ENCODE measurements at places on chromosomes 1 and 21.

GRCh38 chr1:109819906-109820305, 56.2 kb upstream of the EPS8L3 start:
- DNase-seq: no peak

- DNase-seq: no peak
Observed at GRCh38 chr21:31546443-31547170, 112.9 kb upstream of the SOD1 start.

GRCh38 chr1:108701176-108701849, 9.2 kb downstream of the PRPF38B start:
- DNase-seq: no peak

DNA sequence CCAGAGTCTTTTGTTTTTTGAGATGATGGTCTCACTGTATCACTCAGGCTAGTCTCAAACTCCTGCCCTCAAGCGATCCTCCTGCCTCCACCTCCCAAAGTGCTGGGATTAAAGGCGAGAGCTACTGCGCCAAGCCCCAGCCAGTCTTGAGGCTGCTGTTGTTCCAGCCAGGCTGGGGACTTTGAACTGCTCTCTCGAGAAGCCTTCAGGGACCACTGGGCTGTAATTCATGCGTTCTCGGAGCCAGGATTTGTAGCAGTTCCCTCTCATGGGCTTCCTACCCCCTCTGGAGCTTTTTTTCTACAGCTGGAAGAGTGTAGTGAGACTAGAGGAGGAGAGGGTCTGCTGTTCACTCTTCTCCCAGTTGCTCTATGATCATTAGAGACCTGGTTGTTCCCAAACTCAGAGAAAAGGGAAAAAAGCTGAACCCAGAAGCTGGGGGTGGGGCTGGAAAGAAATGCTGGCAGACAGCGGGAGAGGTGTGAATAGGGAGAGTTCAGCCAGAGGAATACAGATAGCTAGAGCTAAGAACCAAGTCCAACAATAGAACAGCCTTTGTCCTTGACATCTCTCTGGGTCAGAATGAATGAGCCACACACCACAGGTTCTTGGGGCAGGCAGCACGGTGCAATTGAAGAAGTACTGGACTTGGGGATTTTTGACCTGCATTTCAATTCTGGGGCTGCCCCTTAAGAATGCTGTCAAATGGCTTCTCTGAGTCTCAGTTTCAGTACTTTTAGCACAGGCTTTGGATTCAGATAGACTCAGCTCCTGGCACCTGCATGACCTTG, 13.2 kb upstream of the SLC41A1 start:
- no peak for DNase-seq

- no peak for DNase-seq
Observed at GRCh38 chr1:37845786-37846185, 13.6 kb downstream of the MTF1 start.

GRCh38 chr1:20348326-20348915, 57.7 kb downstream of the VWA5B1 start:
- DNase-seq: no peak

DNA sequence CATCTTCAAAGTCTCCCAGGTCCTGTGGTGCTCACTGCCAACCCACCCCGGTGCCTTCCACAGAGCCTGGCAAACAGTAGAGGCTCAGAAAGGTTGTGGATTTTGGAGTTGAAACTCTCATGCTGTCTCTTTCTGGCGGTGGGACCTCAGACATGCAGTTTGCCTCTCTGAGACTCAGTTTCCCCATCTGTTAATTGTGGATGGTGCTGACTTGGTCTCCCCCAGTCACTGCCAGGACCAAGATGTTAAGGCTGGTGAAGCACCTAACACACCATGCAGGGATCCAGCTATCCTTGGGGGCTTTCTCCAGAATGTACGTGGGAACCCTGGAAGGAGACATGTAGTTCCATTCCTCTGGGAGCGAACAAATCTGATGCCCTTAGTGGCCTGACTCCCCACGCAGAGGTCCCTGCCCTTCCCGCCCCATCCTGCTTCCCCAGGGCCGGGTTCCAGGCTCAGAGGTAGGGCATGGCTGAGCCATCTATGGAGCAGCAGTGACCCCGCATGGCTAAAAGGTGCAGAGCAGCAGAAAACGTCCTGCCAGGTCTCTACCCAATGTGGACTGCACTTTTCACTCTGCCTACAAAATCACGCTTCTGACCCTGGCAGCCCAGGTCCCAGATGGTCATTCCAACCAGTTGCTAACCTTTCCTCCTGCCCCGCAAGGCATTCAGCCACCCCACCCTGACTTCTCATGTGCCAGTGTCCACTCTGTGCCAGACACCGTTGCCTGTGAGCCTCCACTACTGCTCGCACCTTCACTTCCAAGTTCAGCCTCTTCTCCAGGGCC, 9.2 kb upstream of the TTC22 start:
- peak; percentile 24 for DNase-seq

GRCh38 chr1:197967066-197967465, 49.9 kb downstream of the LHX9 start:
- no peak for DNase-seq

DNA sequence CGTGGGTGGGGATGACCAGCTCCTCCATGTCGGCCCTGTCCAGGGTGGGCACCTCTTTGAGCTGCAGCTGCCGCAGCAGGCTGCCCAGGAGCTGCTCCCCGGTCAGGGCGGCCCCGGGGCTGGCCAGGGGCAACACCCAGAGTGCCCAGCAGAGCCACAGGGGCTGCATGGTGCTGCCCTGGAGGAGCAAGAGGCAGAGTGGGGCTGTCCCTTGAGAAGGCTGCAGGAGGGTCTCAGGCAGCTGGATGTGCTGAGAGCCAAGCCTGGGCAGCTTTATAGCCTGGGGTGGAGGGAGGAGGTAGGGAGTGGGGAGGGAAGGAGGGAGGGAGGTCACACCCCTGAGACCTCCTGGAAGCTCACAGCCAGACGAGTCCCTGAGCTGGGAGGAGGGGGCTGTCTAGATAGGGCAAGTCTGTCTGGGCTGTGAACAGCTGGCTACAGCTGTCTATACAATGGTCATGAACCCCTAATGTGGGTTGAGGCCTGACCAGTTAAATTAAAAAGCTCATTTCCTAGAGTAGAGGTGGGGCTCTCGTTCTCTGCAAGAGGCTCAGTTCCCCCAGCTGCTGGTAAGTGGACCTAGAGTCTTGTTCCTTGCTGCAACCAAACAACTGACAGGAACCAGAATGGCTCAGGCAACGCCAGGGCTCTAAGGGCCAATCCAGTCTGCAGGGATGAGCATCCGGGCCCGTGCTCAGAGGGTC, at the start of gene LEFTY1:
LEFTY1 (minus strand) TSS at position 249 of the 704 bp plus-strand sequence; CDS start at position 169, 80 bp downstream.
- no peak for DNase-seq

GRCh38 chr1:66778969-66779368, 22.1 kb downstream of the INSL5 start:
- no peak for DNase-seq

GRCh38 chr1:31509124-31510072, 66.9 kb upstream of the TINAGL1 start:
- no peak for DNase-seq

GRCh38 chr1:24795236-24795635, 50.0 kb downstream of the CLIC4 start:
- no peak for DNase-seq

- DNase-seq: no peak
Observed at GRCh38 chr21:45764792-45765191, 121.3 kb downstream of the PCBP3 start.

DNA sequence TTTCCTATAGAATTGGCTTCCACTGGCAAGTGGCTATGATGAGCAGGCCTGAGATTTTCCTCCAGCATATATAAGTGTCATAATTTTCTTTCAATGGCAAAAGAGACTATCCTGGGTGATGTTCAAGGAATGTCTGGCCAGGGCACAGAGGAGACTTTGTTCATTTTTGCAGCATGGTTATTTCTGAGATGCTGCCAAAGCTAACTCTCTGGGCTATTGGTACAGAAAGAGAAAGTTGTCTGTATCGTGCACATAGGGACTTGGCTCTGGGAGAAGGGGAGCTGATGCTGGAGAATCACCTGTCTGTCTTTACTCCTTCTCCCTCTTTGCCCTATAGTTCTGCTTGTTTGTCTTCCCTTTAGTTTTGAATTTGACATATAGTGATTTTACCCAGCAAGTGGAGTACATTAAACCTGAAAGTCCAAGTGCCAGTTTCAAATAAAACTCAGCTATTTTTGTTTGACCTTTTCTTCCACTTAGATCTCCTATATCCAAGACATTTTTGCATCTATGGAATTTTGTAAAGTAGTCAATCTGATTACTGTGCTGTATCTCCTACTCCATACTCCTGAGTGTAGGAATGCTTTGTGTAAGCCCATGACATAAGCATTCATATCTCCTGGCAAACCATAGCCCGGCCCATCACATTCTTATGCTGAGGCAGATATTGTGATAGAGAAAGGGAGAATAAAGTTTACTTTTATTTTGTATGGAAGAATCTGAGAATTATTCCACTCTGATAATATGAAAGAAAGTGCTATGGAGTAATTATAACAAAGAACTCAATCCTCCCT, 3.9 kb downstream of the FNDC7 start:
- no peak for DNase-seq

DNA sequence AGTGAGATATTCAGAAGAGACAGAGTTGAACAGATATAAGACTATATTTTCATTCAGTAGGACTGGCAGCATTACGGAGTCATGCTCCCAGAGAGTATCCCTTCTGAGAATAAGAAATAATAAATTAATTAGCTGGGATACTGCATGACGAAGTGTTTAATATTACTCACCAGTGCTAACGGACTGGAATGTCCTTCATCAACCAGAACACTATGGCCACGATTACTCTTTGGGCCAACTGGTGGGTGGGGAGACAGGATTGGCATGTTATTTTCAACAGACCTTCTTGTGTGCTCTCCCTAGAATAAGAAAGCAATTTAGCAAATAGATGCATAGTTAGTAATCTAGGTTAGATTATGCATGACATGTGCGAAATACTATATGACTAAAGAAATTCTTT, 32.4 kb downstream of the ERICH3 start:
- no peak for DNase-seq

DNA sequence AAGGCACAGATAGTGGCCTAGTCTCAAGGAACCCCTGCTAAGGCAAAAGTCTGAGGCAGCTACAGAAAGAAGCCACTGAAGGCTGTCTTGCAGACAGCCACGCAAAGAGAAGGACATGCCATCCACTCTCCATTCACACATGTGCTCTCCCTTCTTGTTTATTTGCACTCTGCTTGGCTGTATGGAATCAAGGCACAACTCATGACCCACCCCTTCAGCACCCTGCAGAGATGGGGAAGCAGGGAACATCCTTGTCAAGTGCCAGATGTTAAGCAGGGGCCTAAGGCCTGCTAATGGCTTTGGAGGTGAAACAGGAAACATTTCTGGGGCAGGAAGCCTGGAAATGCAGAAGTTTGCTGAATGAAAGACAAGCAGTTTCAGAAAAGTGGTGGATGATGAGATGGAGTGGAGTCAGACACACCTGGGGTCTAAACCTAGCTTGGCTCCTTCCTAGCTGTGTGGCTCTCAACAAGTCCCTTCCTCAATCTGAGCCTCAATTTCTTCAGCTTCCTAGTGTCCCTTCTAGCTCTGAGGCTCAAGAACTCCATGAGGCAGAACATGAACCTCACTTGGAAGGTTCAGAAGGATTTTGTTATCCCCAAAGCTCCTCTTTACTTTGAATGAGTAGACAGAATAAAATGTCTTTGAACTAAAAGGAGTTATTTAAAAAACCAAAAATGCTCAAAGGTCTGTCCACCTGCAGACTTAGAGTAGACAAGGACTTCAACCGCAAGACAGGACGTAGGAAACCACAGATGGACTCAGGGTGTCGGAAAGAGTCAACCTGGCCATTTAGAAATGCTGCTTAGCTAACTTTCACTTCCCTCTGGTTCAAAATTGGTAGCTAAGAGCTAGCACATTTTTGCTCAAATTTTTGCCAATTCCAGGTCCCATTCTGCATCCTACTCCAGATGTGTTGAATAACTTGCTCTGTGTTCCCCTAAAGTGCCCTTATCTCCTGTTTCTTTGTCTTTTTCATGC, 283.1 kb downstream of the PLPP3 start:
- no peak for DNase-seq

DNA sequence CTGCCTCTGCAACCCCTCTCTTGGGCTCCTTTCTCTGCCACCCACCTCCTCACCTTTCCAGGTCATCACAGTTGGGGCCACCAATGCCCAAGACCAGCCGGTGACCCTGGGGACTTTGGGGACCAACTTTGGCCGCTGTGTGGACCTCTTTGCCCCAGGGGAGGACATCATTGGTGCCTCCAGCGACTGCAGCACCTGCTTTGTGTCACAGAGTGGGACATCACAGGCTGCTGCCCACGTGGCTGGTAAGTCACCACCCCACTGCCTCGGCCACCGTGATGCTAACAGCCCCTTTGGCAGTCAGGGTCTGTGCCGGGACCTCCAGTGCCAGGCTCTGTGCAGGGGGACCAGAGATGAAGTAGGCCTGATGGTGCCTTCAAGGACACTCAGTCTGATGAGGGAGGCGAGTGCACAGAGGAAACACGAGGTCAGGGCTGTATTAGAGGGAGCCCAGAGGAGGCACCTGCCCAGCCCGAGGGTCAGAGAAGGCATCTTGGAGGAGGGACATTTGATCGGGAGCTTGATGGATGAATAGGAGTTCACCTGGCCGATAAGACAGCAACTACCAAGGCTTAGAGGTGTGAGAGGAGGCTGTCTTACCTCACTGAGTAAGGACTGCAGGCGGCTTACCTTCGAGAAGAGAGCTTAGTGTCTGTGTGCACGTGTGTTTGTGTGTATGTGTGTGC, 18.1 kb downstream of the PCSK9 start:
- DNase-seq: no peak

DNA sequence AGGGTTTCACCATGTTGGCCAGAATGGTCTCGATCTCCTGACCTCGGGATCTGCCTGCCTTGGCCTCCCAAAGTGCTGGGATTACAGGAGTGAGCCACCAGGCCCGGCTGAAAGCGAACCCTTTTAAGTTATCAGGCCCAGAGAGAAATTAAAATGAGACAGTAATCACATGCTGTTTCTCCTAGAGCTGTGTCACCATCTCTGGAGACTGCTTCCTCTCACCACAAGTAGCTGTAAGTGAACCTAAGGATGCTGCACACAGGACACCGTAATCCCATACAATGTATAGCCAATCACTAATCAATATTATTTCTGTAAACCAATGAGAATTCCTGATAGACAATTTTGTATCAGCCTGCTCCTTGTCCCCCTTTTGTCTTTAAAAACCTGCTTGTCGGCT, 5.7 kb upstream of the CSTB start:
- no peak for DNase-seq

GRCh38 chr1:220876511-220877376, 2.5 kb upstream of the HLX start:
- DNase-seq: no peak

GRCh38 chr1:243964915-243965314, 86.2 kb upstream of the ZBTB18 start:
- DNase-seq: no peak

DNA sequence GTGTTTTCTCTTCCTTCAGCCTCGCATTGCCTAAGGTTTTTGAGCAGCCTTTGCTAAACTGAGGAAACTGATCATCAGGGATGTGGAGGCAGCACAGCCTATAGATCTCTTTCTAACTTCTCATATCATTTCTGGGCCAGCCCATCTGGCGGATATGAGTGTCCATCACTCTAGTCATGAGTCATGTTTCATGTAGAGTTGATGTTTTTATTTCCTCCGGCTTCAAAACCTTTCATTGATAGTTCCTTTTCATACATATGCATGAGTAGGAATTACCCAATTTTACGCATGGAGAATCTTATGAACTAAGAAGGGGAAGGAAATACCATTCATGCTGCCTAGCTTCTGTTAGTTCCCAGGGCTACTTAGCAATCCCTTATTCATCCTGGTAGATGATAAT, 66.3 kb downstream of the SPATA46 start:
- DNase-seq: no peak

- no peak for DNase-seq
Observed at GRCh38 chr21:38363693-38364092, 106.9 kb downstream of the KCNJ15 start.

- no peak for DNase-seq
Observed at GRCh38 chr1:102315096-102315495, 318.4 kb upstream of the OLFM3 start.

GRCh38 chr1:15224259-15224869, 22.7 kb upstream of the FHAD1 start:
- DNase-seq: no peak

Measured in stimulated activated CD8-positive, alpha-beta memory T cell treated with anti-CD3 and anti-CD28 coated beads, Interleukin-15, amount 100 ng/mL, for 4 hours (primary cell).